Stimulated activated CD8-positive, alpha-beta memory T cell treated with anti-CD3 and anti-CD28 coated beads, Interleukin-2, amount 100 ng/mL, for 1 hour (primary cell): ENCODE measurements at places on chromosomes 2 and 18.

GRCh38 chr18:48504819-48505218 lies 34.0 kb upstream of the CTIF start:
- DNase-seq: no peak

- DNase-seq: no peak
Observed at GRCh38 chr2:62284980-62285379, 89.1 kb downstream of the B3GNT2 start.

- DNase-seq: no peak
Observed at GRCh38 chr2:64273524-64274398, 129.5 kb upstream of the PELI1 start.

- DNase-seq: no peak
Observed at GRCh38 chr2:114368705-114369104, 73.7 kb upstream of the DPP10 start.

- no peak for DNase-seq
Observed at GRCh38 chr2:16338026-16338425, 327.6 kb downstream of the CYRIA start.

DNA sequence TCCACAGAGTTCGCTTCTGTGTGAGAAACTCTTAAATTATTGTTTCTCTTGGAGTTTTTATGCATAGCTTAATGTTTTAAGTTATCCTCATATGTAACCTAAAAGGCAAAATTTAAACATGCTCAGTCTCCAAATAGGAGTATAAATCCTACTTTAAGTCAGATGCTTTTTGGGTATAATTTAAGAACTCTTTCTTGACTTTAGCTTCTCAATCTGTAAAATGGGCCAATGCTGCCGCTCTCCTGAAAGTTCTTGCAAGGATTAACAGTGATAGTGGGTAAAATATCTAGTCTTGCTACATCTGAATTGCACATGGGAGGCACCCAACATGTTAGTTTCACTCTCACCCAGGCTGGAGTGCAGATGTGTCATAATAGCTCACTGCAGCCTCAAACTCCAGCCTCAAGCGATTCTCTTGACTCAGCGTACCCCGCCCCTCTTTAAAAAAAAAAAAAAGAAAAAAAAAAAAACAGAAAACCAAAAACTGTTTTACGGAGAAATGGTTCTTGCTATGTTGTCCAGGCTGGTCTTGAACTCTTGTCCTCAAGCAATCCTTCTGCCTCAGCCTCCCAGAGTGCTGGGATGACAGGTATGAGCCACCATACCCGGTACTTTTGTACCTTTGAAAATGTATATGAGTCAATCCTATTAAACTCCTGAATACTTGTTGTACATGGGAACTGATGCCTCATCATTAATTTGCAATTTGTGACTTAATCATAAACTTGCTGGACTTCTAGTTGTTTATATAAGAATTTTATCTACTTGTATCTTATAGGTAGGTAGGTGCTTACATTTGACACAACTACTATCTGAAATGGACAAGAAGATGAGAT lies 1.8 kb downstream of the FBXO48 start:
- no peak for DNase-seq

DNA sequence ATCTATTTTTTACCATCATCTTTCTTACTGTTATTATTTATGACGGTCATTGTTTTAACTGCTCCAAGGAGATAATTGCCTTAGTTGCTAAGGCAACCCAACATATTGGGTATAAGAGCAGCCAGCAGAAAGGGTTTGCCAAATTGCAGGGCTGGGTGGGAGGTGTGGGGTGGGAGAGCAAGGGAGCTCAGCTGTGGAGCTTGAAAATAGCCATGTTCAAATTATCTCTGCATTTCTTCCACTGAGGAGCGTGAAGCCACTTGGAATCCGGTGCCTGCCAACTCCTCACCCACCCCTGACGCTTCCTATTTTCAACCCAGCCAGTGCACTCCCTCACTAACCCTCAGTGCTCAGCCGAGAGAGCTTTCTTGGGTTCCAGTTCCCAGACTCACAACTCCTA lies 60.8 kb downstream of the SETBP1 start:
- no peak for DNase-seq

DNA sequence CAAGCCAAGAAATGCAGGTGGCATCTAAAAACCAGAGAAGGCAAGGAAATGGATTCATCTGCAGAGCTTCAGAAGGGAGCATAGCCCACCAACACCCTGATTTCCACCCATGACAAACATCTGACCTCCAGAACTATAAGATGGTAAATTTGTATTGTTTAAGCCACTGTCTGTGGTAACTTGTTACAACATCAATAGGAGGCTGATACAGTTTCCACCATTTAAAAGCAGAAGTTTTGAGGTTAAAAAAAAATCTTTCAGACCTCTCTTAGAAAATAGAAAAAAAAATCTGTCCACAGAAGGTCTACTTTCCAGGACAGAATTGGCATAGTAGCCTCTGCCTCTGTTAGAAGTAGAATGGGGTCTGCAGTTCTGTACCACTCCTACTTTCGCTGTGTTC lies 37.2 kb downstream of the SLC40A1 start:
- no peak for DNase-seq
